ENCODE measurements at places on chromosomes 2 and 18.

DNA sequence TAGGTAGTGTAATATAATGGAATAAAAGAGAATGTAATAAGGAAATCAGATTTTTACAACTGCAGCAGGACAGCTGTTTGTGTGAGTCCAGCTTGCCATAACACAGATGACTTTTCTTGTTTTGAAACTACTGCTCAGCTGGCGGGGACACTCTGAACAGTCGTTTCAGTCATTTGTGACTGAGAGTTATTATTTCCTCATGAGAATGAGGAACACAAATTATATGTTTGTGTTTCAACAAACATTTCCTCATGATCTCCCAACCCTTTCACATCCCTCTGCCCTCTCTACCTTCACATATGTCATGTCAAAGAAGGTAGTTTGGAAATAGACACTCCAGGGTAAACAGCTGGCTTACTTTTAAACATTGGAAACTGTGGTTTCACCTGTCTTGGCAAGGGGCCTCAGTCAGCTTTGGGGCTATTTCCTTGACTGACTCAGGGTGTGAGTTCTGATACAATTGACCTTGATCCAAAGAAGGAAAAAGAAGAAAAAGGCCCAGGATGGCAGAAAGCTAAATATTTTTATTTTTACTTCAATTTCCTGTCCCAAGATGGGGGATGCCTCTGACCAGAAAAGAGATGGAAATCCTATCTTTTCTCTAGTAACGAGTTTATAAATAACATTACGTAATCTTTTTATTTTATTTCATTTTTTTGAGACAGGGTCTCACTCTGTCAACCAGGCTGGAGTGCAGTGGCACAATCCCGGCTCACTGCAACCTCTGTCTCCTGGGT is 593 bp downstream of the SP140L start:
- DNase-seq, result no peak

GRCh38 chr2:169039702-169040101 is 8.6 kb upstream of the ABCB11 start:
- DNase-seq, result no peak

- DNase-seq, result no peak
Measured at GRCh38 chr2:99140056-99140859, 1.2 kb upstream of the C2orf15 start.

DNA sequence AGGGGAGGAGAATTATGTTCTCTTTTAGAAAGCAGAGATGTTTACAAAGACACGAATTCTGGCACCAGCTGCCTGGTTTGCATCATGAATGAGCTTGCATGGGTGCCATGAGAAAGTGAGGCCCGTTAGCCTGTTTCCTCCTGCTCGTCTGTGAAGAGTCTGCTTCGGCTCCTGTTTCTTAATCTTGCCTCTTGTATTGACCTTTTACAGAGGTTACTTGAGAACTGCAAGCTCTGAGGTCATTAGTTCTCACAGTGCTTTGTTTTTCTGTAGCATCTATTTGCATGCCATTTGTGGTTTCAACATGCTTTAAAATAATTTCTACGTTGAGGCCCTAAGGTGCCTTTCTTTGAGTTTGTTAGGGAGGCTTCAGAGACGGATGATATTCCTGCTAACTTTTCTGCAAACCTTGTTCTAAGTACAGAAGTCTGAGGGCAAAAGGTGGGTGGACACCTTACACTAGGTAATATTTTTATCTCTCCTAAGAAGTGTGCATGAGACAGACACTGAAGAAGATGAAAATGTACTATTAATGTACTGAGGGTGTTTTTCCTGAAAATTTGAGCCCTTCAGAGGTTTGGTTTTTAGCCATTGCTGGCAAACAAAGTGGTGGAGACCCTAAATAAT is 53.4 kb upstream of the LINC00305 start:
- peak; percentile 53 for DNase-seq

GRCh38 chr18:31652357-31652756 is 32.0 kb downstream of the B4GALT6 start:
- no peak for DNase-seq

All from NCI-H146 (cell line).